Activated naive CD8-positive, alpha-beta T cell treated with anti-CD3 and anti-CD28 coated beads, Interleukin-2, amount 10 ng/mL, durations not matched to agents 7 days and 5 days (primary cell): ENCODE measurements at places on chromosomes 2 and 18.

GRCh38 chr2:197513915-197514314 is 2.0 kb upstream of the MOB4 start:
- no peak for DNase-seq

- no peak for DNase-seq
Observed at GRCh38 chr18:79108549-79109215, 39.5 kb downstream of the ATP9B start.

- no peak for DNase-seq
Observed at GRCh38 chr2:181575650-181576025, 81.3 kb downstream of the CERKL start.

- DNase-seq, result no peak
Observed at GRCh38 chr2:234711308-234711707, 214.4 kb upstream of the ARL4C start.

DNA sequence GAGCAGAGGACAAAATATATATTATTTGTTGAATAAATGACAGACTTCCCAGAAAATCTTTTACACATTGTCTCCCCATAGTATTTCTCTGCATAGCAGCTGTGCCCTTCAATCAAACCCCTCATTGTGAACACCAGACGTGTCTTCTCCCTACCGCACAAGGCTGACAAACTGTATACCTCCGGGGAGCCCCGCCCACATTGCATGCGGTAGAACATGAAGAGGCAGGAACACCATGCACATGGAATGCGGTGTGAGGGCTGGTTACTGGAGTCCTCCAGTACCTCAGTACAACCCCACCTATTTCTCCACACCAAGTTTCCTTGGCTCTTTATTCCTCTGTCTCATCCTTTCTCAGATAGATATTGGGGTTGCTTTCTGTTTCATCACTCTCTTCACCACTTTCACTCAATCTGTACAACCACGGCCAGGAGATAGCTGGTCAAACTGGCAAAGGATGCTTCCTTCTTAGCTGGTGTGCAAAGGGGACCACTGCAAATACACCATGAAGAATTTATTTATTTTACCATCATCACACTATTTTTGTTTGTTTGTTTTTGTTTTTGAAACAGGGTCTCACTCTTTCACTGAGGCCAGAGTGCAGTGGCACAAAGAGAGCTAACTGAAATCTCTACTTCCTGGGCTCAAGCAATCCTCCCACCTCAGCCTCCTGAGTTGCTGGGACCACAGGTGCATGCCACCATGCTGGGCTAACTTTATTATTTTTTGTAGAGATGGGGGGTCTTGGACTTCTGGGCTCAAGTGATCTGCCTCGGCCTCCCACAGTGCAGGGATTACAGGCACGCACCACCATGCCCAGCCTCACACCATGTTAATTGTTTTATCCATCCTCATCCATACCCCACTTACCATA is 2.3 kb upstream of the NBAS start:
- no peak for DNase-seq
